Mesenteric fat pad (tissue), 1 donor: ENCODE measurements at places on chromosomes 4 and X. TPM values are rescaled to one million over a fixed set of nuclear protein-coding genes. Genes with fewer than 3 reads are reported as not detected.

Gene GLRA3
- not detected for total RNA-seq

Gene CTAG1A
- not detected for total RNA-seq

Gene RTL5
- total RNA-seq, result 7.5 TPM

Gene KDR
- total RNA-seq, result 37.4 TPM

Gene MAPK10
- 38.9 TPM for total RNA-seq

DNA sequence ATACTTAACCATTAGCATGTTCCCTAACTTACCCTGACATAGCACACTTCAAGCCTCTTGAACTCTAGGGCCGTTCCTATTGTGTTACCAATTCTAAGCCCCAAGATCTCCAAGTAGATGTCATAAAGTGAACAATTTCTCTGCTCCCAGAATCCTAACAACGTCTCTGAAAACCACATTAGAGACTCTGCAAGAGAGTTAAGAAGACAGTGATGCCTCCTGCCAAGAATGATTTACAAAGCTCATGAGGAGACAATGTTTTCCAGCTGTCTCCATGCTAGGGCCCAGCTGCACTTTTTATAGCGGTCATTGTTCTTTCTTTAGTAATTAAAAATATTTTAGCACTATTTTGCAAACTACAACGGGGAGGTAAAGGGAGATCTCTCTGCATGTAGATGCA, 358.4 kb downstream of the PPP3CA start:
- DNase-seq, result no peak

- no peak for DNase-seq
These were observed 97.6 kb upstream of the C1GALT1C1 start for GRCh38 chrX:120727452-120727851.

- no peak for DNase-seq
These were observed 81.5 kb downstream of the HUWE1 start for GRCh38 chrX:53605004-53605403.

- DNase-seq, result peak; percentile 89
These were observed 1.1 kb downstream of the CTBP1 start for GRCh38 chr4:1247864-1248244.

DNA sequence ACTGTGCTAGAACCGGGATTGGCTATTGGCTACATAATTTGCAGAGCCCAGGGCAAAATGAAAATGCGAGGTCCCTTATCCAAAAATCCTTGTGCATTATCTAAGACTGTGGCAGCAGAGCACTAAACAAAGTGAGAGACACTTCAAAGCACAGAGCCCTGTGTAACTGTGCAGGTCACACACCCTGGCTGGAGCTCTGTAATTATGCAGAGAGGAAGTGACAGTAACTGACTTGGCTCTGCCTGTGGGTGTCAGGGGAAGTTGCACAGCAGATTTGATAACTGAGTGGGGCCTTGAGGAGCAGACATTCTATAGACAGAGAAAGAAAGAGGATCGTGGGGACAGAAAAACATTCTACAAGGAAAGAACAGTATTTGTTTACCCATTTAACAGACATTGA, 173.5 kb upstream of the FMR1 start:
- DNase-seq, result no peak

DNA sequence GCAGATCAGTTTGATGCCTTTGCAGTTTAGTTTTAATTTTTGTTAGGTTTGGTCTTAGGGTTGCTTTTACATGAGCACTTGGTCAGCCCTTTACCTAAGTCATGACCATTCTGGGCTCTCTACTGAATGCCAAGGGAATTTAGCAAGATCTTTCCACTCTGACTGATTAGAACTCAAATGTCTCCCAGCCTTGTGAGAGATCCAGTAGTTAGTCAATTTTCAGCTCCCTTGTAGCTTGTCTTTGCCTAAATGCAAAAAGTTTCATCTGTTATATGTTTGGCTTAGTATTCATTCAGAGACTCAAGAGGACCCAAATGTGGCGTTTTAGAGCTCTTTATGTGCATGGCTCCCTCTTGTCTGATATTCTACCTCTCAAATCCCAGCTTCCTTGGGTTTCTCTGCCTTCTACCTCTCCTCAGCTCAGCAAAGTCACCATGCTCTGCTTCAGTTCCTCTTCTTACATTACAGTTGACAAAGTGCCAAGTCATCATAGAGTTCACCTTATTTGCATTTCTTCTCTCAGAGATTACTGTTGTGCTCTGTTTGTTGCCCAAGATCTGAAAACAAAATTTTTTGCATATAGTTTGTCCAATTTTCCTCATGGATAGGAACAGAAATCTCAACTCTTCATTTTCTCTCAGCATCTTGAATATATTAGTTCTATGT, 17.5 kb upstream of the JAKMIP1 start:
- DNase-seq, result no peak

GRCh38 chrX:139831675-139832456, 101.0 kb downstream of the ATP11C start:
- no peak for DNase-seq

DNA sequence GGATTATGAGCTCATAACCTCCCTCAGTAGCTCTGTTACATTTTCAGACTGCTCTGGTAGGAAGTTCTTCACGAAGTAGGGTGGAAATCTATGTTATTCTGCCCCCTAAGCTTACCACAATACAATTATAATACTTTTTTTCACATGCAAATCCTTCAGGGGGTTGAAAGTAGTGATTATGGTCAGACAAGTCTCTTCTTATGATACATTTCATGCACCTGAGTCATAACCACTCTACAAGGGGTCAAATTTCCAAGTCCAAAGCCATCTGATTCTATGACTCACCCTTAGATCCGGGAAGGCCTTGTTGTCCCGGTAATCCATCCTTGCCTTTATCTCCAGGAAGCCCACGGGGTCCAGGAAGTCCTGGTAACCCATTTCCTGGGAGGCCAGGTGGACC, 95.2 kb downstream of the ATG4A start:
- no peak for DNase-seq

- no peak for DNase-seq
These were observed 11.1 kb upstream of the IRAK1 start for GRCh38 chrX:154030715-154031305.
